T-helper 1 cell (primary cell): ENCODE measurements at places on chromosomes 7 and 10.

GRCh38 chr10:30637881-30638467 lies 8.4 kb upstream of the LYZL2 start:
- DNase-seq, result no peak

GRCh38 chr10:68897336-68897741 lies 3.8 kb upstream of the DDX50 start:
- no peak for DNase-seq

- DNase-seq, result peak; percentile 11
These were observed 106.9 kb upstream of the RHEB start for GRCh38 chr7:151626422-151627115.

- no peak for DNase-seq
These were observed 32.2 kb downstream of the CALML5 start for GRCh38 chr10:5467207-5467535.
